Stimulated activated naive CD4-positive, alpha-beta T cell (primary cell): ENCODE measurements at places on chromosomes 5 and 9.

DNA sequence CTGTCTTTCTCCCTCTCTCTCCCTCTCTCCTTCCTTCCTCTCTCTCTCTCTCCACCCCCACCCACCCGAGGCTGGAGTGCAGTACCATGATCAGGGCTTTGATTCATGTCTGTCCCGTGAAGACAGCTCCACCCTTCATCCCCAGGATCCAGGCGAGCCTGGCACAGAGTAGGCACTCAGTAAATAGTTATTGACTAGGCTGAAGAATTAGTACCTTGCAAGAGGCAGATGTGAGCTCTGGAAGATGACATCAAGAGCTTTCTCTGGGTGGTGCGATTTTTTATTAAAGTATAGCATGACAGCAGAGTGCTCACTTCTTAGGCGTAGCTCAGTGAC, 24.0 kb upstream of the WDR38 start:
- no peak for DNase-seq

DNA sequence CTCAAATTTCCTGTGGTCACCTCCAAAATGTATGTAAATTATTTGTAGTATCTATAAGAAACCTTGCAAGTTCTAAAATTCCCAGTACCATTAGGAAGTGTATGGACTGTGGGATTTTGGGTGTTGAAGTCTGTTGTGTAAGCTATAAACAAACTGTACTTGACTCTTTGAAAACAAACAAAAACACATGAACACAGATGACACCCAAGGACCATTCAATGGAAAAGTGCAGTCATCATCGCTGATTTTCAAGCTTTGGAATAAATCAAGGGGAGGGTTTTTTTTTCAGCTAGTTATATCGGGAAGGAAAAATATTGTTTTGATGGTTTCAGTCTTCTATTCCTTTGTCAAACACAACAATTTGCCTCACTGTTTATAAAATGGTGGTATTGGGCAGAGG, 49.6 kb downstream of the ELL2 start:
- no peak for DNase-seq

DNA sequence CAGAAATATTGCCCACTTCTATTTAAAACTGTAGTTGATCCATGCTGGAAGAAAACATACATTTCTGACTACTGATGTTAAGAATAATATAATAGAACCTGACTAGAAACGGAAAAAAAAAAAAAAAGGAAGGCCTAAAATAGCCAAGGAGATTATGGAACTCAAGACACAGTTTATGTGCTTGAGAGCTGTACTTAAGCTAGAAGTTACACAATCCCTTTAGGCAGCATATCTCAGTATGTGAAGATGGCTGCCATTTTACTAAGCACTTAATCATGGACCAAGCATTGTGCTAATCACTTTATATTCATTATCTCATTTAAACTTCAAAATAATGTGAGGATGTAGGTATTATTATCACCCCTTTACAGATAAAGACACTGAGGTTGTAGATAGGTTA, 73.0 kb upstream of the NR4A3 start:
- DNase-seq: no peak

DNA sequence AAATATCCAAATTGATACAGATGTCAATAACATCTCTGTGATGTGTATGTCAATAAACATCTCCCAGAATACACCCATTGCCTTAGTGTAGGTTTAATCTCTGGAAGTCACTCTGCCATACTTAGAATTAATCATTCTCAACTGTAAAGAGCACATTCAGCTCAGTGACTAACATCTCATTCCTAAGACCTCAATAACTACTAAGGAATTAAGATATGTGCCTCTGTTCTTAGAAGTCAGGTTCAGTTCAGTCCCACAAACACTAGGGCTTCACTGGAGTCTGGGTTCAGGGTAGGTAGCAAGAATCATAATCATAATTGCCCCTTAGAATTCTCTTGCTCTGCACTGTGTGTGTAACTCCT, 31.7 kb downstream of the UGCG start:
- no peak for DNase-seq

DNA sequence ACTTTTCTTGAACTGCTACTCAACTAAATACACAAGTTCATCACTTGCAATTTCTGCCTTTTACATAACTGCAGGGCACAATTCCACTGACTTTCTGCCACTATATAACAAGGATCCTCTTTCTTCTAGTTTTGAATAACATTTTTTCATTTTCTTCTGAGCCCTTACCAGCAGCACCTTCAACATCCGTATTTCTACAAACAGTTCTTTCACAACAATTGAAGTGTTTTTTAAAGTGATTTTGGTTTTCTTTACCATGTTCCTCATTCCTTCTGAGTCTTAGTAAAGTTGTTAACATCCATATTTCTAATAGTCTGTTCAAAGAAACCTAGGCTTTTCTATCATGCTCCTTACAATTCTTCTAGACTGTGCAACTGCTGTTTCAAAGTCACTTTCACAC, 127.2 kb upstream of the PITX1 start:
- DNase-seq: no peak

GRCh38 chr9:34959461-34959860, 1.4 kb downstream of the PHF24 start:
- no peak for DNase-seq

DNA sequence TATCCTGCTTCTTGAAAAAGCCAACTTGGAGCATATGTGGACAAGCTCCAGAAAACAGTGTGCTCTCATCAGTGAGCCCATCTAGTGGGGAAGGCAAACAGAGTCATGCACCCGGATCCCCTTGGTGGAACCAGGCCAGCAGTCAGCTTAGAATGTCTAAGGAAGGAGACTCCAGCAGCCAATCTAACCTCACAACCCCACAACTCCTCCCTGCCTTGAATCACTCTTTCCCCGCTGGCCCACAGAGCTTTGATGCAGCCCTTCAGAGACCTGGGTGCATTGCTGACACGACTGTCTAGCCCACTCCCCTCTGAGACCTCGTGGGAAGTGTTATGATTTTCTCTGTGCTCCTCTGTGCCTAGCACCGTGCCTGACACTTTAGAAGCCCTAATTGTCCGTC, 623.7 kb downstream of the BNC2 start:
- no peak for DNase-seq

GRCh38 chr5:7706256-7706655, 144.7 kb downstream of the CFAP90 start:
- DNase-seq: no peak

DNA sequence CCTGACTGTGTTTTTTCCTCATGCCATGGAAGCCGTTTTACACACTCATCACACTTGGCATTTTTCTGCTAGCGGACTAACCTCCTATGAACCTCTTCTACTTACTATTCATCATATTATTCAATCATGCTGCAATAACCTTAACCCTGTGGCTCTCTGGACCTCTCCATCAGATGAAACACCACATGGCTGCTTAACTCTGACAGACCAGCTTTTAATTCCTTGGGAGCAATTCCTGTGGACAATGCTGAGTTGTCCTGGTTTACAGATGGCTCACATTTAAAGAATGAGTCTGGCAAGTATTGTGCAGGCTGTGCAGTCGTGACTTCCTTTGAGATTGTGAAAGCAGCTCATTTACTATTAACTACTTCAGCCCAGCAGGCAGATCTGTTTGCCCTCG, 9.0 kb downstream of the OR1J1 start:
- DNase-seq: no peak

GRCh38 chr5:74356009-74356695, 284.4 kb downstream of the ENC1 start:
- DNase-seq: no peak

GRCh38 chr9:123544007-123544827, 188.2 kb downstream of the CRB2 start:
- DNase-seq: no peak

GRCh38 chr5:139895647-139896046, 100.0 kb downstream of the PSD2 start:
- no peak for DNase-seq

DNA sequence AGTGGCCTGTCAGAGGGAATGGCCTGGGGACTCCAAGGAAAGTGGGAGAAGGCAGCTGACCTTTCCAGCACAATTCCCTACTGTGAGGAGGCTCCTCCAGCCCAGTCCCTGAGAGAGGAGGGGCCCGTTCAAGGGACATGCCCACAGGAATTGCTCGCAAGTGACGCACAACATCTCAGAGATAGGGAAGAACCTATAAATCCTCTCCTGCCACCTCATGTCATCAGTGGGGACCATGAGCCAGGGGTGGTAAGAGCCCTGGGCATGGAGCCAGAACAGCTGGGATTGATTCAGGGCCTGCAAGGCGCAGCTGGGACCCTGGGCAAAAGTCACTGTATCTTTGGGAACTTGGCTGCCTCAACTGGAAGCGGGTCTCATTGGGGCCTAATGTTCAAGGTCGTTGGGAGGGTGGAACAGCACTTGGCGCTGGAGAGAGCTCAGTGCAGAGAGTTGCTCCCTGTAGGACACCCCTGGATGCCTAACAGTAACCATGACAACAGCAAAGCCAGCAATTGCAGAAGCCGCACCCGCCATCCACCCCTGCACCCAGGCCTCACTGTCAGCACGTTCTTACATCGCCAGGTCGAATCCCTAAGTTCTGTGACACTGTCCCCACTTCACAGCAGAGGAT, 41.3 kb upstream of the ORM1 start:
- DNase-seq: no peak

DNA sequence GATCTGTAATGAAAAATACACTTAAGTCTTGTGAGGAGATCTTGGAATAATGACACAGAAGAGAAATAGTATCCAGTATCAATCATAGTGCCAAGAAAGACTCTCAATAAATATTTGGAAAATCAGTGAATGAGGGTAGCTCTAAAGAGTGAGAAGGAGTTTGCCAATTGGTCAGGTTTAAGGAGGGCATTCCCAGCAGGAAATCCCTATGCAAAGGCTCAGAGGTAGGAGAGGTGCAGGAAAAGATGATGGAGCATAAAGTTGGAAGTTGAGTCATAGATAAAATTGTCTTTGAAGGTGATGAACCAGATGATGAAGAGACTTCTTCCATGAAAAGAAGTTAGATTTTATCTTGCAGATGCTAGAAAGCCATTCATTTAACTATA, 27.8 kb downstream of the TNPO1 start:
- DNase-seq: no peak

DNA sequence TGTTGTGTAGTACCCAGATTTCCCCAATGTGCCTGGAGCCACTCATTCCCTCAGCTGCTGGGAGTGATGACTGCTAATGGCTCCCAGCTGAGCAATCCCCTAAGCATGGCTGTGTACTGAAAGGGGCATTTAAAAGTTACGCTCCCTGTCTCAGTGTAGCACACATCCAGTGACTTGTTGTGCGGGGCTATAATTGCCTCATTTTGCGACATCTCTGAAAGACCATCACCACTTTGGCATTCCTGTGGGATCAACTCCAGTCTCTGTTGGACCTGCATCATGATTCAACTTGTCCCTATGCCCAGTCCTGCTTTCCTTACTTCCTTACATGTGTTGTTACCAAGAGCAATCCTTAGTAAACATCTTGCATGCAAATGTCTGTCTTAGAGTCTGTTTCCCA, 201.2 kb upstream of the MPDZ start:
- no peak for DNase-seq

DNA sequence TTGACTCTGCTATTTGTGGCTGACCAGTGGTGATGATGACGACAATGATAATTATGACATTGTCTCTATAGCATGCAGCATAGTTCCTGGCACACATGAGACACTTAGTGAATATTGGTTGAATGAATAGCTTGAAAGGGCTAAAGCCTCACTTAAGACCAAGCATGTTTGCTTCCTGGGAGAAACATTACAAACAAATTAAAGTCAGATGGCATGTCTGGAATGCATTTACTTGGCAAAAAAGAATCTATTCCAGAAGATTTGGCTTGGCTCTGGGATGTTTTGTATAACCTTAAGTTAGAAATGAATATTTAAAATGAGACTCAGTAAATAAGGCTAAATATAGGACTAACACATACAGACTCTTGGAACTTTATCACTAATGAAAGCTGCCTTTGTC, 21.6 kb downstream of the GAS1 start:
- no peak for DNase-seq

DNA sequence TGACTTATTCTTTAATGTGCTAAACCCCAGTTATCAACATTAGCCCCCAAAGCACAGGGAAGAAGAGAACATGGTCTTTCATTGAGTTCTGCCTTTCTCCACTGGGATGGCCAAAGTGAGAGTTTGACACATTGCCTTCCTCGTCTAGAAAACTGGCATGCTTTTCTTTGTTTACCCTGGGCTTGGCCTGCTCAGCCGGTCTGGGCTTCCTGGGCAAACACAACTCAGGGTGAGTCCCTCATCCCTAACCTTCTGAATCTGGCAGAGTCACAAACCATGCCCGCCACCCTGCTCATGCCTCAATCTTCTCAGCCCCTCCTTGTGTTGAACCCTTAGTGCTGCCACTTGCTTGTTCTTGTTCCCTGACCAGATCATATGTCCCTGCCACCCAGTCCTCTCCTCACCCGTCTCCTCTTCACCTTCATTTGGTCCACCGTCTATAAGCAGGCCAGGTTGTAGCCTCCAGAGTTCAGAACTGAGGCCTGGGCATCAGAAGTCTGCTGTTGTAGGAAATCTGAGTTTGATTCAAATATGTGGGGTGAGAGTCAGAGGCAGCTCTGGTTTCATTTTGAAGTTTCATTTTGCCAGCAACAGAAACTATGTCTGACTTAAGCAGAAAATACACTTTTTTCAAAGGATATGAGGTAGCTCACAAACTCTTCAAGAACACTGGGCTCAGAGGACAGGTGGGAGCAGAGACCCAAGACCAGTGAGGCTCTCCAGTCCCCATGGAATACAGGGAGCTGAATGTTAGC, 217.6 kb downstream of the NDUFS4 start:
- no peak for DNase-seq
